Cortex of kidney (tissue), 1 donor: ENCODE measurements at places on chromosomes 12 and 14.

DNA sequence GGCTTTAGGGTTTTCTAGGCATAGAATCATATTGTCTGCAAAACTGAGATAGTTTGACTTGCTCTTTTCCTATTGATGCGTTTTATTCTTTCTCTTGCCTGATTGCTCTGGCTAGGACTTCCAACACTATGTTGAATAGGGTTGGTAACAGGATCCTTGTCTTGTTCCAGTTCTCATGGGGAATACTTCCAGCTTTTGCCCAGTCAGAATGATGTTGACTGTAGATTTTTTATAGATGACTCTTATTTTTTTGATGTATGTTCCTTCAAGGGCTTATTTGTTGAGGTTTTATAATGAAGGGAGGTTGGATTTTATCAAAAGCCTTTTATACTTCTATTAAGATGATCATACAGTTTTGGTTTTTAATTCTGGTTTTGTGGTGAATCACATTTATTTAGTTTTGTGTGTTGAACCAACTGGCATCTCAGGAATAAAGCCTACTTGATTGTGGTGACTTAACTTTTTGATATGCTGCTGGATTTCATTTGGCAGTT lies 478.2 kb downstream of the TMEM117 start:
- no peak for DNase-seq

GRCh38 chr14:63006531-63006930 lies 38.7 kb downstream of the KCNH5 start:
- DNase-seq, result no peak

GRCh38 chr14:37253905-37254304 lies 56.2 kb downstream of the MIPOL1 start:
- no peak for DNase-seq

DNA sequence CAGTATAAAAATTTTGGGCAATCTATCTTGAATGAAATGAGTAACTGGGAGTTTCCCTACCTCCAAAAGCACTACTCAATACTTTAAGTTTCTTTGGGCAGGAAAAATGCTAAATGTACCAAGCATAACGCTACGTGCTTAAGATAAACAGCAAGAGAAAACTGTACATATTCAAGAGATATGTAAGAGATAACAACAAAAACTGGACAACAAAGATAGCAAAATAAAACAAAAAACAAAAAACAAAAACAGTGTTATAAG lies 20.0 kb downstream of the PTGES3 start:
- DNase-seq, result no peak

DNA sequence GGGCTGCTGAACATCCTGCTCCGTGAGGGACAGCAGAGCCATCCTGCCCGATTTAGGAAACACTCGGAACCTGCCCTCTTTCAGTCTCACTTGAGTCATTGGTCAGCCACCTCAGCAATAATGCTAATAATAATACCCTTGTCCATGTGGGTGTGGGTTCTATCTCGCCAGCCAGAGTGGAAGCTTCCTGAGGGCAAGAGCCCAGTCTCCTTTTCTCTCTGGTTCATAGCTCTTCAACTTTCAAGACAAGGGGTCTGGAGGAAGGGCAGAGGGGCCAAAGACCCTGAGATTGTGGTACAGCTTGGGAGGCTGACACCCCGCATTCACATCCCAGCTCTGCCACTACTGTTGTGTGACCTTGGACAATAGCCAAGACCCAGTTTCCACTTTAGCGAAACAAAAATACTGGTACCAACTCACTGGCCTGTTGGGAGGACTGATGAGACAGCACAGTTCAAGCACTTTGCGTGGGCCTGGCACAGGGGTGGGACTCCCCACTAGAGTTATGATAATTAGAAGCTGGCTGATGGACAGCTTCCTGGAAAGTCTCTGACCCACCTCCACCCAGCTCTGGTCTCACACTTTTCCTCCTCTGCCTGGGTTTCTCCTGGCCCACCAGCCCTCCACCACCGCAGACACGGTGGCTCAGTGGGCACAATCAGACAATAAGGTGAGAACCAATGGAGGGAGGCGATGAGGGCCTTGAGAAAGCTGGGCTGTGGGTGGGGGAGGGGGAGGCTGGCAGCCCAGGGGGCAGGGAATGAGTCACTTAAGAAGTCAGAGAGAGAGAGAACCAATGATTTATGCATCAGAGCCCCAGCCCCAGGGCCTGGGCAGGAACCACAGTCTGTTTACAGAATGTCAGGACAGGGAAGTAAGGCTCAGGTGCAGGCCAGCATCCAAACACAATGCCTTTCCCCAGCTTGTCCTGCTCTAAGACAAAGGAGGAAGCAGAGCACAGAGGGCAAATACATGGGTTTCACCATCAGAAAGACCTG lies 9.6 kb downstream of the FAIM2 start:
- no peak for DNase-seq

GRCh38 chr12:109089683-109090082 lies 3.6 kb downstream of the ALKBH2 start:
- DNase-seq, result no peak

GRCh38 chr14:23130871-23131270 lies 11.8 kb upstream of the CEBPE start:
- DNase-seq, result no peak

DNA sequence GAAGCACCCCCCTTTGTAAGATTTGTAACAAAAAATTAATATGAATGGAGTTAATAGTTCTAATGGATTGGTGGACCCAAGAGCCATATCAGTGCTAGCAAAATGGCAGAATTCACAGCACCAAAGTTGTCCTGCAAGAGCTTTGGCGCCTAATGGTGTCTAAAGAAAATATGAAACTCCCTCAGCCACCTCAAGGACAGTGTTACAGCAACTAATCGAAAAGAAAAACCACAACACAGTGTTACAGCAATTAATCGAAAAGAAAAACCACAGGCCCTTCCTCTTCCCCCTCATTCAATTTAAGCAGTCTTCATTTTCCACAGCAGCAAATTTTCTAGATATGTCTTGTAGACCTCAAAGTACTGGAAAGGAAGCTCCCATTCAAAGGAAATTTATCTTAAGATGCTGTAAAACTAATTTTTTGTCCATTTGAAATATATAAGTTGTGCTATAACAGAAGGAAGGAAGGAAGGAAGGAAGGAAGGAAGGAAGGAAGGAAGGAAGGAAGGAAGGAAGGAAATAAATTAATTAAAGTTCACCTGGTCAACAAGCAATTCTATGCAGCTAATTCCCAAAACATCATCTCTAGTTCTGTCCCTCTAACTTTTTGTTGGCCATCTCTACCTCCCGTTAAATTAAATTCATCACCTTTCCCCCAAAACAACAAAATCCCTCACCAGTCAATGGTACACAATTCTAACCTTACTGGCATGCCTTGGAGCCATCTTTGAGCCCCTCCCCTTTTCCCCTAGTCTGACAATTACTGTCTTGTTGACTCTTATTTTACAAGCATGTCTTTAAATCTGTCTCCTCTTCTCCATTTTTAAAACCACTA lies 17.4 kb downstream of the LRP6 start:
- DNase-seq, result no peak

DNA sequence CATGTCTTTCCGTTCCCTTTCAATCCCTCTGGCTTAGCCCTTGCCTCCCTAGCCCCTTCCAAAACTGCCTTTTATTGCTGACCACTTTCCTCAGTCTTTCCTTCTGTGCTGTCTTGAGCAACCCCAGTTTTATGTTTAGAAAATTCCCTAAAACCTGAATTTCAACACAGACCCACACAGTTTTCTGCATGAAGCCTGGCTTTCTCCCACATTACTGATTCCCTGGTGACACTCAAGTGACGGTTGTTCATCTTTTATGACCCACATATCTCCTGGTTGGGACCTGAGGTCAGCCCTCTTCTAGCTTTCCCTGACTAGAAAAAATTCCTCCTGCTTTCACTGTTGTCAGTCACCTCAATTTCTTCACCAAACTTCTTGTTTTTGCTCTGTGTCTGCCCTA lies 21.0 kb downstream of the FGD4 start:
- DNase-seq, result no peak

DNA sequence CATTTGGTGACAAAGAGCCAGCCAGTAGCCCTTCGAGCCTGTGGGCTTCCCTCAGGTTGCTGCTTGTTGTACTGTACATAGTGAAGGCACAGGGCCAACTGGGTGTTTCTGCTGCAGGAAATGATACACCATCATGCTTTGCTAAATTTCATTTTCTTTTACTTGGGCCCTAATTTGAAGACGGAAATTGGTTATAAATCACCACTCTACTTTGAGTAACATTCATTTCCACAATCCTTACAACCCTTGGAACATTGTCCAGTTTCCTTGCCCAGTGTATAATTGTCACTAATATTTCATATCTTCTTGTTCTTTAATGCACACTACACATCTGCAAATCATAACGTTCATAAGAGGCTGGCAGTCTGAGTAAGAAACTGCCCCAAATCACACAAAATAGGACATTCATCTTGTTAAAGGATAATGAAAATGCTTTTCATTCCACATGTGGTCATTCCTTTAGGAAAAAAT lies 30.2 kb downstream of the MSRB3 start:
- no peak for DNase-seq

DNA sequence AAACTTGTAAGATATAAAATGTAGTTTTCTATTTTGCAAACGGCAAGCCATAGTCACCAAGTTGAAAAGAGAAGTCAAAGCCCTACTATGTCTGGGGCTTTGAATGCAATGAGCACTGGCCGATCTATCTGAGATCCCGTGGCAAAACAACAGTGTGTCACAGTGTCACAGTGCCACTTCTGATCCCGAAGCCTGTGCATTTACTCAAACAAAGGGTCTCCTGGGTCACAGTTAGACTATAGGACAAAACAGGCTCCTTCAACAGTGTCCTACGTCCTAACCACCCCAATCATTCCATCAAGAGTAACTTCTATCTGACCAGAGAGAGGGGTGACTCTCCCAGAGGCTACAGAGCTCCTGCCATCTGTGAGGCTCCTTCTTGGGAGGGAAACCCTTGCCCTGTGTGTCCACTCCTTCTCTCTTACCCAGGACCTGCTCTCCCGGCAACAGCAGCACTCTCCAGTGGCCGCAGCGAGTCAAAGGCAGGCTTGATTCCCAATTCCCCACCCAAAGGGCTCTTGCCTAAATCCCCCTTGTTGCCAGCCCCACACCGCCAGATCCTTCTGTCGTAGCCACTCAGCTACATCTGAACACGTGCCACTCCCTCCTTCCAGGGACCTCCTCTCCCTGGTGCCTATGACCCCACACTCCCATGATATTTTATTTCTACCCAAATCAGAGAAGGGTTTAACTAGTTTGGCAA lies 14.0 kb upstream of the SELPLG start:
- DNase-seq, result no peak

- DNase-seq, result no peak
These were observed 822.1 kb upstream of the FLRT2 start for GRCh38 chr14:84707830-84708229.

GRCh38 chr14:69582212-69582611 lies 7.5 kb upstream of the CCDC177 start:
- no peak for DNase-seq

- no peak for DNase-seq
These were observed 51.9 kb downstream of the BICD1 start for GRCh38 chr12:32158525-32158924.

DNA sequence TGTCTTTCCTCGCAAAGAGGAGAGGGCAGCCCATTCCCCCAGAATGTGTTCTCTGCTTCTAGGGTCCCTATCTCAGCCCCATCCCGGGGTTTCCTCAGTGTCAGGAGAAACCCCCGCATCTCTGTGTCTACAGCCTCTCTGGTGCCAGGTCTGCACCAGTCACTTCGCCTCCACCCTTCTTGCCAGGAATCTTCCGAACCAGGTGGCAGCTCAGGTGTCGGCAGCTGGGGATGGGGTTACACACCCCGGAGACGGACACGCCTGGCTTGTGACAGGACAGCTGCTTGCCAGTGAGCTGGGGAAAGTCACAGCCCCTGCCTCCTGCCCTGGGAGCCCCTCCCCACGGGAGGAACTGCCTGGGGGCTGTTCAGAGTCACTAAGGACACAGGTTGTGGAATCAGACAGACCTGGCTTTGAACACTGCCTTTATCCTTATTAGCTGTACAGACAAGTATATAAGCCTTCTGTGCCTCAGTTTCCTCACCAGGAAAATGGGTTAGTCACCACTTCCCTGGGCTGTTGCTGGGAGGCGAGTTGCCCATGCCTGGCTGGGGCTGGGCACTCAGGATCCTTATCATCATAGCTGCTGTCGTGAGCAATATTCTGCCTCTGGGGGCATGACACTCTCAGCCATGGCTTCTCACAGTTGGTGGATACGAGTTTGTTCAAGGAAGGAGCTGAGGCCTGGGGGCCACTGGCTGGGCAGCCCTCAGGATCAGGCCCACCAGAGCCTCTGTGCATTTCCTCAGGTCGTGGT lies 10.8 kb downstream of the HIP1R start:
- no peak for DNase-seq

DNA sequence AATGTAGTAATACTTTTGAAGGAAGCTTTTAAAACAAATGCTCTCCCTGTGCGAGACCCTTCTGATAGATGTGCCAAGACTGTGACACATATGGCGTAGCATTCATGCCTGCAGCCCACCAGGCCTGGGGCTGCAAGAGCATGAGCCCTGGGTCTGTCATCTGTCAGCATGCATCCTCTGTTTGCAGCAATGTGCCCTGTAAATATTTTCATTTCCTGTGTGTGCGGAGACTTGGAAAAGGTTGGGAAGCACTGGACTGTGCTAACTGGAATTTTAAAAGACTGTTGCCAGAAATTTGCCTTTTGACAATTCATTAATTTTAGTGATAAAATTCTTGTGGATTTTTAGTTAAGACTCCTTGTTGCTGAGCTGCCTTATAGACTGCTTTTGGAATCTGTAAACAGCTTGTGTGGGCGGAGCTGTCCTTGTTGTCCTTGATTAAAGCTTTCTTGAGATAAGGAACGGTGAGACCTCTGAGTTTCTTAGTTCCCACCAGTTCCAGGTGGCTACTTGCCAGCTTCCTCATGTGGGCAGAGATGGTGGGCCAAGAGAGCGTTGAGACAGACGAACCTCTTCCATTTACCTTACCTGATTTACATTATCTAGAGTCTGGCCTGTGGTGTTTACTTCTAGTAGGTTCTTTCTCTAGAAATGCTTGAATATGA lies 23.4 kb downstream of the MARK3 start:
- no peak for DNase-seq

DNA sequence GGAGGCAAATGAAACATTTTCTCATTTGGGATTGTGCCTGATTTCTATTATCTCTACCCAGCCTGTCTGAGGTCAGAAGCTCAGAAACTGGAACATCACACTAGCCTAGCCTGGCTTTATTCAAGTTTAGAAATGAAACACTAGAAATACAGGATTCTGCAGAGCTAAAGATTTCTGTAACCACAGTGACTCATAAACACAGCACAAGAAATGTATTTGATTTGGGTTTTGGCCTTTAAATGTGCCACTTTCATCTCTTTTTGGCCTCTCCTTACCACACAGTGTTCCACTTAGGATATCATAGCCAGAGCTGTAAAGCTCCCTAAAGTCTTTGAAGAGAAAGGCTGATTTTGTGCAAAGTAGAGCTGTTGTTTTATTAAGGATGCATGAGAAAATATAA lies 307.5 kb downstream of the EMP1 start:
- no peak for DNase-seq

- DNase-seq, result no peak
These were observed 92.7 kb downstream of the SNAPC1 start for GRCh38 chr14:61854898-61855297.

GRCh38 chr14:77786148-77786547 lies 13.8 kb upstream of the ADCK1 start:
- DNase-seq, result no peak

GRCh38 chr14:31950331-31950730 lies 126.8 kb upstream of the ARHGAP5 start:
- no peak for DNase-seq
